PC-3 (cell line): ENCODE measurements at places on chromosomes 13 and 19. TPM values are rescaled to one million over a fixed set of nuclear protein-coding genes. Genes with fewer than 3 reads are reported as not detected.

DNA sequence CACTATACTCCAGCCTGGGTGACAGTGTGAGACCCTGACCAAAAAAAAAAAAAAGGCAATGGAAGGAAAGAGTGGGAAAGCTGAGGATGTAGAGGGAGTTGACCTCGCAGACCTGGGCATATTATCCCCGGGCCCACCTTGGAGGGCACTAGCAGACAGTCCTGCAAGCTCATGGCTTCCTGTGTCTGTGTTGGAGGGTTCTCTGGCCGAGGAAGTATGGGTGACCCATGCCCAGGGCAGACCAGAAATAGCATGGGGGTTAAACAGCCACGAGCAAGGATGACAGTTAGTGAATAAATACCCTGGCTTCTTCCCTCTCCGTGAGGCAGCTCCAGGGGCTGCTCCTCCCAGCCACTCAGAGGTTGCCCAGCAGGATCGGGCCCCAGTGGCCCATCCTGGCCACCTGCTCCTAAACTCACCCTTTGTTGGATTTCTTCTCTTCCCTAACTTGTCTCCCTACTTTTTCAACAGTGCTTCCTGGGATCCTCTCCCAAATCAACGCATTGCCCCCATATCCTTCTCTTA, 485.8 kb downstream of the ZNF536 start:
- no peak for DNase-seq

The WDR87 gene
- not detected in 2 replicates for total RNA-seq

- DNase-seq, result no peak
These were observed 117.6 kb upstream of the MAB21L1 start for GRCh38 chr13:35594096-35594495.

GRCh38 chr19:32971715-32972540, at the start of the genes CEP89 and FAAP24:
TSS of gene CEP89 (minus strand) at chr19:32971958. CDS start at chr19:32971874, 84 bp downstream.
TSS of gene FAAP24 (plus strand) at chr19:32972242. CDS start at chr19:32973197, 955 bp downstream.
- DNase-seq, result peak; percentile 99

The TUBA3C gene
- total RNA-seq, result not detected in 2 replicates
